ENCODE measurements at places on chromosomes 13 and 19.

- peak; percentile 46 for DNase-seq
Measured at GRCh38 chr19:14059093-14059480, 2.8 kb downstream of the PALM3 start.

DNA sequence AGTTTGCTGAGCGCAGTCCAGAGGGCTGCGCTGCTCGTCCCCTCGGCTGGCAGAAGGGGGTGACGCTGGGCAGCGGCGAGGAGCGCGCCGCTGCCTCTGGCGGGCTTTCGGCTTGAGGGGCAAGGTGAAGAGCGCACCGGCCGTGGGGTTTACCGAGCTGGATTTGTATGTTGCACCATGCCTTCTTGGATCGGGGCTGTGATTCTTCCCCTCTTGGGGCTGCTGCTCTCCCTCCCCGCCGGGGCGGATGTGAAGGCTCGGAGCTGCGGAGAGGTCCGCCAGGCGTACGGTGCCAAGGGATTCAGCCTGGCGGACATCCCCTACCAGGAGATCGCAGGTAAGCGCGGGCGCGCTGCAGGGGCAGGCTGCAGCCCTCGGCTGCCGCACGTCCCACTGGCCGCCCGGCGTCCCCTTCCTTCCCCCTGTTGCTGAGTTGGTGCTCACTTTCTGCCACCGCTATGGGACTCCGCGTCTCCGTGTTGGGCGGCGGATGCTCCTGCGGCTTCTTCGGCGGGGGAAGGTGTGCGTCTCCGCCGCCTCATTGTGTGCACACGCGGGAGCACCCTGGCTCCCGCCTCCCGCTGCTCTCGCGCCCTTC, 772 bp downstream of the GPC6 start:
- no peak for DNase-seq

DNA sequence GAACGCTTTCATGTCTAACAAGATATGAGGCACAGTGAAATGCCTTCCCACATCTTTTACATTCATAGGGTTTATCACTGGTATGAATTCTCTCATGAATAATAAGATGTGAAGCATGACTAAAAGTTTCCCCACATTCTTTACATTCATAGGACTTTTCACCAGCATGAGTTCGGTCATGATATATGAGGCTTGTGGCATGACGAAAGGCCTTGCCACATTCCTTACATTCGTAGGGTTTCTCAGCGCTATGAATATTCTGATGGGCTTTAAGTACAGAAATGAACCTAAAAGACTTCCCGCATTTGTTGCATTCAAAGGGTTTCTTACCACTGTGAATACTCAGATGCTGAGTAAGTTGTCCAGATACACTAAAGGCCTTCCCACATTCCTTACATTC, 21.3 kb downstream of the ZNF607 start:
- DNase-seq, result no peak

GRCh38 chr13:47420568-47420967, 523.7 kb upstream of the HTR2A start:
- DNase-seq, result no peak

DNA sequence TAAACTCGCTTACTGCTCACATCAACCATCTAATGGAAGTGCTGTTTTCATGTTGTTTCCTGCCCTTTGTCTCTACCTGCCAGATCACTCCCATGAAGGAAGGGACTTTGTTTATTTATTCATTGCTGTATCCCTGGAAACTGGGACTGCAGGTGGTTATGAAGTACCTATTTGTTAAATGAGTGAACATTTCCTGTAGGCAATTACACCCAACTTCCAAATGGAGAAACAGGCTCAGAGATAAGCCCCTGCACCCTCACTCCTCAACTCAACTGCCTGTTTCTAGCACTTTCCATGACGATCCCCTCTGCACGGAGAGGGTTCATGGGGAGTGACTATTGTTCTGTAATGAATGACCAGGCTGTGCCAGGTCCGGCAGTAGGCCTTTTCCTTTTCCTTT, 1.9 kb upstream of the SELENOW start:
- DNase-seq, result no peak

Data from naive thymus-derived CD4-positive, alpha-beta T cell (primary cell).